Fibroblast of lung (primary cell): ENCODE measurements at places on chromosomes 4 and X. TPM values are rescaled to one million over a fixed set of nuclear protein-coding genes. Genes with fewer than 3 reads are reported as not detected.

DNA sequence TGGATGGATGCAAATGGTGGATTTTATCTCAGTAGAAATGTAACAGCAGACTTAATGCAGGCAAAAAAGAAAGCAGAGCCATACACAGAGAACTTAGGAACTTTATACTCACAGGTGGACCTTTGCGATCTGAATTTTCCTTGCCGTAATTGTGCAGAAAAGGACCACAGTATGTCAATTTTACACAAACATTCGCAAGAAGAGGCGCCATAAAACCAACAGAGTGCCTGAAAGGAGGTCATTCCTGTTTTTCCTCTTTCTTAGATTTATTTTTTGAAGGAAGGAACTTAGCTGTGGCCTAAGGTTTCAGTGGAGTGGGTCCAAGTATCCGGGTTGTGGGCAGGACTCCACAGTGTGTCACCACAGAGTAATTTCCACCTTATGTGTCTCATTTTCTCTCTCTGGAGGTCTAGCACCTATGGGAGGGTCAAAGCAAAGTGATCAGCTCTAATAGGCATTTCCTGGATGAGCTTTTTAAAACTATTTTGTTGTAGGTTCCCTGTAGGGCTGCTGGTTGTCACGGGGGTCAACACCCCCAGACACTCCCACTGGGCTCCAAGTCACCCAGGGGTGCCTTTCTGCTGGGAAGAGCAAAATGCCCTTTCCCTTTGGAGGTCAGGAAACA lies 24.7 kb upstream of the PBDC1 start:
- DNase-seq, result peak; percentile 52

- no peak for DNase-seq
Measured at GRCh38 chr4:68433582-68433981, 13.7 kb upstream of the TMPRSS11E start.

DNA sequence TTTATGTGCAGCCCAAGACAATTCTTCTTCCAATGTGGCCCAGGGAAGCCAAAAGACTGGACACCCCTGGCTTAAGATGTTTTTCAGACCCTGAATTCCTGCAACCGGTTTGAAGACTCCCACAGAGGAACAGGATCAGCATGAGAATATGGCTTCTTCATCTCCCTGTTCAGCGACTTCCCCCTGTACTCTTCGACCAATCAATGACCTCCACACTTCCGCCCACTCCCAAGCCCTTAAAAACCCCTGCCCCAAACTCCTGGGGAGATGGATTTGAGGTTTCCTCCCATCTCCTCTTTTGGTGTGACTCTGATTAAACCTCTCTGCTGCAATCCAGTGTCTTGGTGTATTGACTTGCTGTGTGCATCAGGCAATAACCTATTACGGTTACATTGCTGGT lies 344.4 kb downstream of the NR3C2 start:
- no peak for DNase-seq

GRCh38 chrX:121782976-121783375 lies 735.6 kb downstream of the GLUD2 start:
- no peak for DNase-seq

GRCh38 chrX:38649221-38649620 lies 87.9 kb downstream of the TSPAN7 start:
- DNase-seq, result no peak

The ACSL1 gene
- 24.4 and 30.1 TPM in 2 replicates for total RNA-seq

The TMEM150C gene
- total RNA-seq, result 0.77 and 1.2 TPM in 2 replicates
